Activated CD4-positive, alpha-beta memory T cell treated with anti-CD3 and anti-CD28 coated beads for 36 hours (primary cell): ENCODE measurements at places on chromosomes 12 and 14. TPM values are rescaled to one million over a fixed set of nuclear protein-coding genes. Genes with fewer than 3 reads are reported as not detected.

DNA sequence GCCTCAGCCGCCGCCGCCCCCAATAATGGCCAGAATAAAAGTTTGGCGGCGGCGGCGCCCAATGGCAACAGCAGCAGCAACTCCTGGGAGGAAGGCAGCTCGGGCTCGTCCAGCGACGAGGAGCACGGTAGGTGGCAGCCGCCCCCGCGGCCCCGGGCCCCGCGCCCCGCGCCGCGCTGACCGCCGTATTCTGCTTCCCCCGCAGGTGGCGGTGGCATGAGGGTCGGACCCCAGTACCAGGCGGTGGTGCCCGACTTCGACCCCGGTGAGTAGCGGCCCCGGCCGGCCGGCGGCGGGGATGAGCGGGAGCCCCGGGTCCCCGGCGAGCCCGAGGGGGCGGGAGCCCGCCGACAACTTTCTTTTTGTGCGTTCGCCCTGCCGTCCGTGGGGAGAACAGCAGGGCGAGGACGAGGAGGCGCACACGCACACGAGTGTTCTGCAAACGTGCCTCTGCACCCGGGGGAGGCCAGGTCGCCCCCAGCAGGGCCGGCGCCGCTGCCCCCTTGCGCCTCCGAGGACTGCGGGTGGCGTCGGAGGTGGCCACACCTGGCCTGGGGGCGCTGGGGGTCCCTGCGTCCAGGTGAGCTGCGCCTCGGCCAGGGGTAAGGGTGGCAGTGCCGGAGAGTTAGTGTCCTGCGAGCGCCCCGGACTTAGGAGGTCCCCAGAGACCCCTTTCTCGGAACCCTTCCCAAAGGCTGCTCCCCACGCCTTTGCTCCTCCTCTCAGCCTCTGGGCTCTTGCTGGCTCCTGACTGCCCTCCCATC, 794 bp downstream of the RCOR1 start:
- peaks cover 32% of the 10 kb centered on the region for H3K4me1 ChIP-seq
- peaks cover 2% of the 10 kb centered on the region for H3K36me3 ChIP-seq
- peak overlapping the region; percentile 25 for H3K27ac ChIP-seq
- H3K4me3 ChIP-seq = peak overlapping the region; percentile 80
- no peaks in the 10 kb centered on the region for H3K27me3 ChIP-seq

DNA sequence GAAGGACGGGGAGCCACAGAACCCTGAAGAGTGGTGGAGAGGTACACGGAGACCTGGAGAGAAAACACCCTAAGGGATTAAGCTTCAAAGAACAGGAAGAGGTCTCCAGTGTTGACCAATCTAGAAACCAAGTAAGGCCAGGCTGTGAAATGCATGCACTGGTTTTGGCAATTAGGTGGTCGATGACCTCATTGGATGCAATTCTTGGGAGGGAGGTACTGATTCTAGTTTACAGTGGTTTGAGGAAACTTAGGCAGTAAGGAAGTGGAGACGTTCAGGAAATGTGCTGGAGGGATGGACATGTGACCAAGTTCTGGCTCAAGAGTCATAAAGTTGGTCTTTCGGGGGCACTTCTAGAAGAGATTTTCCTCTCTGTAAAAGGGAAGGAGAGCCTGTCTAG, 91.3 kb upstream of the CEP83 start:
- no peak for DNase-seq
- H3K4me1 ChIP-seq = no peaks in the 10 kb centered on the region
- peaks cover 9% of the 10 kb centered on the region for H3K36me3 ChIP-seq
- H3K27me3 ChIP-seq = no peaks in the 10 kb centered on the region

DNA sequence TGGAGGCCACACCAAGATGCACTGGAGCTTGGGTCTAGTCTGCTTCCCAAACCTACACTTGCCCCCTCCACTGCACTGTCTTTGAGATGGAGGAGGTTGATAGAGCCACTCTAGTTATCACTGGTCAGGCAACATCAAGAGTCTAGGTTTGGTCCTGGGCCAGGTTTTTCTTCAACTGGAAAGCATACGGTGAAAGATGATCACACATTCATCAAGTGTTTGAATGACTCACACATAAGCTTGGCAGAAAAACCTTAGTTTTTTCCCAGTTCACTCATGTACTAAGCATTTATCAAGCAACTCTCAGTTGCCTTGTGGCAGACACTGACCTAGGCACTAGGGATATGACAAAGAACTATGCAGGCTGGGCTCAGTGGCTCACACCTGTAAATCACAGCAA, 84.5 kb downstream of the PLEKHG3 start:
- no peak overlapping the region for H3K27ac ChIP-seq
- DNase-seq = no peak
- no peaks in the 10 kb centered on the region for H3K36me3 ChIP-seq
- no peak overlapping the region for H3K4me3 ChIP-seq
- H3K27me3 ChIP-seq = no peaks in the 10 kb centered on the region

DNA sequence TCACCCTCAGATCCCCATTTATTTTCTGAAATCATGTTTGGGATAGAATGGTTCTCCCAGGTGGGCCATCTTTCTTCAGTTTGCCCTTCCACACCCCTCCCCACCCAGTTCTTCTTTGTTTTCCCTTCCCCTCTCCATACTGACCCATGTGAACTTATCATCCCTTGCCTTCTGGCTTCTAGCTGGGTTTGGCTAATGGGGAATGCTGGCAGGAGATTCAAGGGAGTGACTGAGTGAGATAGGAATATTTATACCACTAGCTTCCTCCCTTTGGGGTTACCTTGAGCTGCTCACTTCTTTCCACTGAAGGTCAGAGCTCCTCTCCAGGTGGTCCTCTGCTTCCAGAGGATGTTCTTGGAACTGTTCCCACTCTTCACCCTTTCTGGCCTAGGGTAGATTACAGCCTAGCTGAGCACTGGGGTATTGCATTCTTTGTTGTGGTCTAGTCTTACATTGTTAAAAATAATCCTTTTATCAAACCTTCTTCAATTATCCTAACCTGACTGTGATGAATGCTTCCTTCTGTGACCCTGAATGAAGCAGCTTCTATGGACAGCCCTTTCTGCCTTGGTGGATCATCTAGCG, 88.3 kb upstream of the ATP2B1 start:
- H3K27me3 ChIP-seq = no peaks in the 10 kb centered on the region
- no peak for DNase-seq
- no peak overlapping the region for H3K27ac ChIP-seq
- no peaks in the 10 kb centered on the region for H3K36me3 ChIP-seq

DNA sequence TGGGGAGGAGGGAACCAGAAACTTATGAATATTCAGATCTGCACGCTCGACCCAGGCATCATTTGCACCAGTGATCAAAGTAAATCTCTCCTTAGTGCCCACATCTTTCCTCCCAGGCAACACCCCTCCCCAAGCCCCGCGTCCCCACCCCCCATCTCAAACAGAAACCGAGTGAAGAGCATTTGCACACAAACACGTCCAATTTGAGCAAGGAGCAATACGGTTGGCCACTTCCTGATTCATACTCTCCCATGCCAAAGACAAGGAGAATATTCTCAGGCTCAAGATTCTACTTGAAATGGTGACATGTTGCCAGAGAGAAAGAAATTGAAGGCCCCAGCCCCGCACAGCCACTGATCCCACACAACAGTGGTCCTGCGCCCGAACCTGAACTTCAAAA, 7.1 kb downstream of the FOXN3 start:
- H3K27ac ChIP-seq = no peak overlapping the region
- no peak overlapping the region for H3K4me3 ChIP-seq
- no peaks in the 10 kb centered on the region for H3K27me3 ChIP-seq
- H3K36me3 ChIP-seq = peaks cover 28% of the 10 kb centered on the region
- DNase-seq = no peak
- H3K4me1 ChIP-seq = peaks cover 45% of the 10 kb centered on the region

GRCh38 chr12:111414711-111415252, 9.1 kb downstream of the SH2B3 start:
- H3K36me3 ChIP-seq = peaks cover 17% of the 10 kb centered on the region
- H3K27me3 ChIP-seq = no peaks in the 10 kb centered on the region
- H3K27ac ChIP-seq = peak overlapping the region; percentile 53
- peaks cover 60% of the 10 kb centered on the region for H3K4me1 ChIP-seq
- H3K4me3 ChIP-seq = no peak overlapping the region
- DNase-seq = no peak

GRCh38 chr14:80867091-80867490, 74.4 kb downstream of the CEP128 start:
- DNase-seq = no peak
- H3K4me3 ChIP-seq = no peak overlapping the region
- peaks cover 46% of the 10 kb centered on the region for H3K36me3 ChIP-seq

The IFT43 gene
- total RNA-seq = 15.0 TPM
